ENCODE measurements at places on chromosomes 13 and 19.

- peak; percentile 22 for DNase-seq
Observed at GRCh38 chr19:41746593-41747227, 8.6 kb upstream of the CEACAM6 start.

DNA sequence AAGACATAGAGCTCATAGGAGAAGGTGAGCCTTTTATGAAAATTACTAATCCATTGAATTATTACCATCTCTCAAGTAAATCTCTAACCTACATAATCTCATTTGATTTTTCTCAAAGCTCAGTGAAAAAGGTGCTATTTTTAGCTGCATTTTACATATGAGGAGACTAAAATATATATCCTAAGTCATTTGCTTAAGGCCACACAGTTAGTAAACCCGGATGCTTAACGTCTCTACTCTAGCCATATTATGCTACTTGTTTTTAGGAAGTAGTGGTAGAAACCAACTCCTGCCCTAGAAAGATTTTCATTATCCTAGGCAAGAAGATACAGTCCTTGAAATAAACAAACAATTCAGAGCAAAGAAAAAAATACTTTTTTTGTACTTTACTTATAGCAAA is 108.9 kb downstream of the RBM26 start:
- DNase-seq: no peak

DNA sequence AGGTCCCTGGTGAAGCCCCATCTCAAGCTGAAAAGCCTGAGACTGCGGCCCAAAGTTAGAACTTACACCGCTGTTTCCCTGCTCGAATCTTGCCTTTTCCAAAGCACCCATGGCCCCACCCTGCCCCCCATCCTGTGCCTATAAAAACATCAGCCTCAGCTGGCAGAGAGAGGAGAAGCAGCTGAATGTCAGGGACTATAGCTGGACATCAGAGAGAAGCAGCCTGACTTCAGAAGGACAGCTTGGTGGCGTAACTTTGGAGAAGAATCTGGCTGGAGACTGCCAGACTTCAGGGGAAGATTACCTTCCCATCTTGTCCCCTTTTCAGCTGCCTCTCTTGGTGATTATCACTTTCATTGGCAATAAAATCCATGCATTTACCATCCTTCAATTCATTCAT is 9.3 kb upstream of the RCBTB2 start:
- DNase-seq: no peak

- no peak for DNase-seq
Observed at GRCh38 chr13:109963960-109964563, 177.7 kb upstream of the IRS2 start.

GRCh38 chr13:36377826-36378468 is 31.8 kb upstream of the SPART start:
- no peak for DNase-seq

DNA sequence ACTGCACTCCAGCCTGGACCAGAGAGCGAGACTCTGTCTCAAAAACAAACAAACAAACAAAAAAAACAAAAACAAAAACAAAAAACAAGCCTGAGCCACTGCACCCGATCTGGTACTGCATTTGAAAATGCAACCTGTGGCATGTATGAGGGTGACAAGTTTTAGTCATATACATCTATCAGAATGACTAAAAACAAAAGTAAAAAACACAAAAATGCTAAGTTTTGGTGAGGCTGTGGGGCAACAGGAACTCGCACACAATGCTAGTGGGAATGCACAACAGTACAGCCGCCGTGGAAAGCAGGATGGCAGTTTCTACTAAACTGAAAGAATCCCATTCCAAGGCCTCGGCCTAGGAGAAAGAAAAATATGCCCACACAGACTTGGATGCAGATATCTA is 7.8 kb downstream of the EBPL start:
- no peak for DNase-seq

DNA sequence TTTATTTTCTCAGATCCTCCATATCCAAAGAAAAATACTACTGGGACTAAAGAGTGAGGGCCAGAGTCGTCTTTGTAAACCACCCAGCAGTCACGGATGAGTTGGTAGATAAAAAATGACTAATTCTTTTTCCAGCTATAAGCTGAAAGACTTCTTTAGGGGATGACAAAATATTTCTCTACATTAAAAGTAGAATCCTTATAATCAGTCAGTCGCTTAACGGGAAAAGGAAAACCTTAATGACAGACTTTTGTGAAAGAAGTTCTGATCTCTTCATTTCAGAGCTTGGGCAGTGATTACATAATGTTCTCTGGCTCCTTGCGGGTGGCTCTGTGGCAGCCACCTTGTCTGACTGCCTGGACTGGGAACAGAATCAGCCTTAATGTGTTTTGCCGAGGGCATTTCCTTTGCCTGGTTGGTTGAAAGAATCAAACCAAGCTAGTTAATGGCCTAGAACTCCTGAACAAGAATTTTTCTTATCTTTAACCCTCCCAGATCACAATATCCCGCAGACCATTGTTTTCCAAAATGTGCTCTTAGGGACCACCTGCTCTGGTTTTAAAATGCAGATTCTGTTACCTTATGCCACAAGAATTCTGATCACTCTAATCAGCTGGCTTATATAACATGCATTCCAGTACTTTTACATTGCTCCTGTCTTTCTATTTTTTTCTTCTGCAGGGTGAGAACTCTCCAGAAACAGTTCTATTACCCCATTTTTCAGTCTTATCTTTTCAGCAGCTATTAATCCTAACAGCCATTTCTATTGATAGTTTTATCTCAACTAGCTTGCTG is 2.5 kb downstream of the ITM2B start:
- DNase-seq: no peak

GRCh38 chr13:28424541-28424940 is 70.4 kb downstream of the FLT1 start:
- DNase-seq: no peak

GRCh38 chr13:39025433-39025839 is 12.5 kb downstream of the PROSER1 start:
- no peak for DNase-seq

GRCh38 chr13:30186634-30187415 is 120.5 kb downstream of the KATNAL1 start:
- DNase-seq: no peak

DNA sequence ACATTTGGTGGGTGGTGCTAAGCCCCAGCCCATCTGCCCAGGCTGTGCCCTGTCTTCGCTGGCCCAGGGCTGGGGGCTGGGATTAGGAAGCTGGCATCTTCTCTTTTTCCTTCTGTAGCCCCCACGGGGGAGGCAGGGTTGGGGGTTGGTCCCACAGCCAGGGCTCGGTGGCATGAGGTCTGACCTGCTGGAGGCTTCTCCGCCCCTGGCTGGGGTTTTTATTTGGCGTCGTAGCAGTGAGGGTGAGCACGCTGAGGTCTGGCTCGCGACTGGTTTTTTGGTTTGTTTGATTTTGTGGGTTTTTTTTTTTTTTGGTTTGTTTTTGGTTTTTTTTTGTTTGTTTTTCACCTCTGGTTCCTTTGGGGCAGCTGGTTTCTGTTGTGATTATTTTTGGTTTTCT is 14.7 kb downstream of the ZNF574 start:
- no peak for DNase-seq

Measured in activated T-cell treated with anti-CD3 and anti-CD28 coated beads for 1 hour (primary cell).